ENCODE measurements at places on chromosomes 4 and X.

DNA sequence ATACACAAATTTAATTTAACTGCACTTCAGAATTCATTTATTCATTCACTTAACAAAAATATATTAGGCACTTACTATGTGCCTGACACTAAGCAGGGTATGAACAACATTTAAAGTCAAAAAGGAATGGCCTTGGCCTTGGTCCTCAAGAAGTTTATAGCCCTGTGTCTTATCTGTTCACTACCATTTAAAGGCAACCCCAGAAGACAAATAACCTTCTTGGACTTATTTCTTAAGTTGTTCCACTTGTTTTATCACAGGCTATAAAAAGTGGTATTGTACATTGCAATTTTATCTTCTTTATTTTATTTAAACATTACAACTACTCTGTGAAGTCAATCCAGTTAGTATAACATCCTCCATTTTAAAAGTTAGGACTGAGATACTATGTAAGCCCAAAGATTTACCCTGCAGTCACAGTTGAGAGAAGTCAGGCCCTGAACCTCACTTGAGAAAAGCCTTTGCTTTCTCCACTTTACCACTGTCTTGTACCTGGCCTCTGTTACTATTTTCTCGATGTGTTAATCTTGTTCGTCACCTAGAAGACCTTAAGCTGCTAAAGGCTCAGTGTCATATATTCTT, 305.6 kb upstream of the DIPK2B start:
- H3K4me3 ChIP-seq, result no peak overlapping the region
- DNase-seq, result no peak
- no peaks in the 10 kb centered on the region for H3K27me3 ChIP-seq
- H3K4me1 ChIP-seq, result peaks cover 10% of the 10 kb centered on the region

DNA sequence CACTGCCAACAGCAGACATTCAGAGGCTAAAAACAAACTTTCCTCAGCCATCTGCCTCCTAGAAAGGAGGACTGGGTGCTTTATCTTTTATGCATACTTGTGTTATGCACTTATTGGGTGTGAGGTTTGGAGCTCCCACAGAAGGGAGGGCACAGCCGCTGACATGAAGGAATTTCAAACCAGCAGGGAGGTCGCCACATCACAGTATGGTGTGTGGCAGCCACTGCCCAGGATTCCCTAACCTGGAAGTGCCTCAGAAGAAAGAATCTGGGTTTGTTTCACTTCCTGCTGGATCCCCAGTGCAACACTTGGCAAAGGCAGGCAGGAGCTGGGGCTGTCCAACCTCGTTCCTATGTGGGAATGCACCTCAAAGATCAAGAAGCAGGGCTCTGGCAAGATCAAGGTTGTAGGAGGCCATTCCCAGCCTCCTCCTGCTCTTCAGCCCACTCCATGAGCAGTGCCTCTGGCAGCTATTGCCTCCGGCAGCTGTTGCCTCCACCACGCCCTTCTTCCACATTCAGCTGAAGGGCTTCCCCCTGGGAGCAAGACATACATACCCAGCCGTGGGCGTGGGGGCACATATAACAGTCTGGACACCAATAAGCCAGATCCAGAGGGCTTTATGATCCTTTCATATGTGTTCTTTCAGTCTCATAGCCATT, 109.0 kb upstream of the MAMLD1 start:
- H3K4me1 ChIP-seq, result no peaks in the 10 kb centered on the region
- H3K27me3 ChIP-seq, result no peaks in the 10 kb centered on the region
- no peak overlapping the region for H3K4me3 ChIP-seq
- DNase-seq, result no peak
- no peaks in the 10 kb centered on the region for H3K36me3 ChIP-seq
- H3K27ac ChIP-seq, result no peak overlapping the region

DNA sequence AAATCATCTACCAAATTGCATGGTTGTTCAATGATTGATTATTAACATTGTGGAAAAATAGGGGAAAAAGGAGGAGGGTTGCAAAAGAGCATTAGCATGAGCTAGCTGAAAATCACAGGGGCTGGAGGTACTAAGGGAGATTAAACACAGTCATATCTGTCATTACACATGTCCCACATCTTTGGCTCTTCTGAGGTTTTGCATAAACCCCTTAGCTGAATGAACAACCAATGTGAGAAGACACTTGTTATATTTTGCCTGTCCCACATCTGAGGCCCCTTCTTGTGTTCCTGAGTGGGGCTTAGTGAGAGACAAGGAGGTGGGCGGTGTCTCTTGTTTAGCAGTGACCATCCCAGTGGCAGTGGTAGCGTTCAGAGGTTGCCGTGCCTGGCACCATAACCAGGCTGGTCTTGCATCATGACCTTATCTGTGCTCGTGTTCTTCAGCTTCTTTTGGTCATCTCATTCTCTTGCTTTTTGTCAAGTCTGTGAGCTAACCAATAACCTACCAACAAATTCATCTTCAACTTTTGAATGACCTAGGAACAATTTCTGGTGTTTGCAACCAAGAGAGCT, 95.6 kb downstream of the MID1IP1 start:
- DNase-seq, result no peak
- no peaks in the 10 kb centered on the region for H3K36me3 ChIP-seq
- no peak overlapping the region for H3K4me3 ChIP-seq
- no peaks in the 10 kb centered on the region for H3K4me1 ChIP-seq
- no peak overlapping the region for H3K27ac ChIP-seq

DNA sequence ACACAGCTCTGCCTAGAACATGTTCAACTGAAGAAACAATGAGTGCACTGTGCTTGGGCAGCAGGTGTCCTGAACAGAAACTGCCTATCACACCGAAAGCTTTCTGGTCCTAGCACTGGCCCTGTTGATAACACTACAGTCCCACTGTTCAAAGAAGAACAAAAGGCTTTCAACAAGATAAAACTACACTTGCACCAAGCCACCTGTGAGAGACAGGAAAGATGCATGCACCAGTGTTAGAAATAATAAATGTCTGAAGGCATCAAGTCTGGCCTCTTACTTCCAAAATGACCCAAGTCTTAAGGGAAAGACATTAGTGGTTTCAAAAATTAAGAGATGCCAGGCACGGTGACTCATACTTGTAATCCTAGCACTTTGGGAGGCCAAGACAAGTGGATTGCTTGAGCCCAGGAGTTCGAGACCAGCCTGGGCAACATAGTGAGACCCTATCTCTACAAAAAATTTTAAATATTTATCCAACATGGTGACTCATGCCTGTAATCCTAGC, 68.7 kb downstream of the APBB2 start:
- no peaks in the 10 kb centered on the region for H3K36me3 ChIP-seq
- H3K27ac ChIP-seq, result peak overlapping the region; percentile 76
- H3K27me3 ChIP-seq, result no peaks in the 10 kb centered on the region
- peaks cover 53% of the 10 kb centered on the region for H3K4me1 ChIP-seq
- no peak for DNase-seq

- no peak overlapping the region for H3K27ac ChIP-seq
- no peaks in the 10 kb centered on the region for H3K27me3 ChIP-seq
- no peaks in the 10 kb centered on the region for H3K36me3 ChIP-seq
- no peaks in the 10 kb centered on the region for H3K4me1 ChIP-seq
Measured at GRCh38 chrX:9593756-9594155, 128.9 kb downstream of the TBL1X start.

- H3K4me1 ChIP-seq, result no peaks in the 10 kb centered on the region
- no peak overlapping the region for H3K27ac ChIP-seq
- H3K36me3 ChIP-seq, result no peaks in the 10 kb centered on the region
- H3K27me3 ChIP-seq, result no peaks in the 10 kb centered on the region
Measured at GRCh38 chrX:134847133-134847532, 143.7 kb upstream of the SMIM10 start.

- H3K27ac ChIP-seq, result peak within 1 kb of the TSS; percentile 67
- peaks cover 26% of the 10 kb centered on the region for H3K27me3 ChIP-seq
- H3K4me3 ChIP-seq, result peak within 1 kb of the TSS; percentile 53
Measured at GRCh38 chr4:104494822-104495559, at the start of gene CXXC4. CXXC4 (minus strand) TSS chr4:104494894; CDS start chr4:104491802, 3,092 bp downstream.

GRCh38 chr4:69727426-69727825, 33.0 kb downstream of the SULT1B1 start:
- no peak for DNase-seq
- H3K27ac ChIP-seq, result no peak overlapping the region
- no peaks in the 10 kb centered on the region for H3K36me3 ChIP-seq
- H3K4me3 ChIP-seq, result no peak overlapping the region
- H3K27me3 ChIP-seq, result no peaks in the 10 kb centered on the region

GRCh38 chr4:98540803-98541202, 117.6 kb downstream of the TSPAN5 start:
- H3K4me3 ChIP-seq, result no peak overlapping the region
- H3K27me3 ChIP-seq, result no peaks in the 10 kb centered on the region
- no peak overlapping the region for H3K27ac ChIP-seq
- H3K4me1 ChIP-seq, result no peaks in the 10 kb centered on the region
- DNase-seq, result no peak
- no peaks in the 10 kb centered on the region for H3K36me3 ChIP-seq

DNA sequence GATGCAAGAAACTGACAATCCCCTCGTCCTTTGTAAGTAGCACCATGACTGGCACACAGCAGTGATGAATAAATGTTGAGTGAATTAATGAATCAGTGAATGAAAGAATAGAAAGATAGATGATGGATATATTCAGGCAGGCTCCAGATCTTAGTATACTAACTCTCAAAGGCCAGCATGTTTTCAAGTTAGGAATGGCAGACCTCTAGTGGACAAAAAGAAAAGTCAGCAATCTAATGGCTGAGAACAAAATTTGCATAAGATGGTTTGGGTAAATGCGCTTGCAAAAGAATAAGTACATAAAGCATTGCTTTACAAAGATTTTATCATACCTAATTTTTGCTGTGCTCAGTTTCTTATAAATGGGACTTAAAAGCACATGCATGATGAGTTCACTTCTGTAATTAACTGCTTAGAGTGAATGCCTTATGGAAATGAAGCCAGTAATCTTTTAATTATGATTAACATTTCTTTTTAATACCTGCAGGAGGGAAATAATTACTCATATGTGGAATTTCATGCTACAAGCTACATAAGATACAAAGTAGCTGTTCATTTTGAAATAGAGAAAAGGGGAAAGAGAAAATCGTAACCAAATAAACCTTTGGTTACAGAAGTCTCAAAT, 126.9 kb upstream of the GPRIN3 start:
- H3K27ac ChIP-seq, result no peak overlapping the region
- H3K4me3 ChIP-seq, result no peak overlapping the region
- H3K36me3 ChIP-seq, result no peaks in the 10 kb centered on the region
- no peaks in the 10 kb centered on the region for H3K4me1 ChIP-seq
- DNase-seq, result no peak
- no peaks in the 10 kb centered on the region for H3K27me3 ChIP-seq

DNA sequence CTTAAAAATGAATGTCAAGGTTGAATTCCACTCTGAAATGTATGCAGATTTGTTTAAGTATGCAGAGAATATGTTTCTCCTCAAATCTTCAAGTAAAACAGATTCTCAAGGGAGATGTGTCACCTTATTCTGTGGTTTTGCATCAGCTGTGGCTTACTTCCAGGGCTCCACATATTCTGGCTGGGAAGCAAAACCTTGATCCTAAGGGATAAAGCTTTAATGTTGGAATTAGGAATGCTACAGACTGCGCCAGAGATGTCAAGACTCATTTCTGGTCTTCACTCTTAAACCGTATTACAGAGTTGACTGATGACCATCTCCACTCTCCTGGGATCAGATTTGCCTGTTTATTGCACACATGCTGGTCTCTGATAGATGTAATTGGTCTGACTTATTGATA, 143.9 kb upstream of the DIPK2B start:
- no peaks in the 10 kb centered on the region for H3K27me3 ChIP-seq
- H3K36me3 ChIP-seq, result no peaks in the 10 kb centered on the region
- DNase-seq, result no peak
- no peak overlapping the region for H3K27ac ChIP-seq

- H3K4me1 ChIP-seq, result peaks cover 3% of the 10 kb centered on the region
- DNase-seq, result no peak
- no peak overlapping the region for H3K27ac ChIP-seq
- H3K4me3 ChIP-seq, result no peak overlapping the region
- H3K27me3 ChIP-seq, result no peaks in the 10 kb centered on the region
Measured at GRCh38 chrX:53269536-53270107, 11.8 kb downstream of the IQSEC2 start.

GRCh38 chrX:117038918-117039440, 576.2 kb upstream of the CT83 start:
- H3K4me3 ChIP-seq, result no peak overlapping the region
- H3K27ac ChIP-seq, result no peak overlapping the region
- H3K4me1 ChIP-seq, result no peaks in the 10 kb centered on the region
- DNase-seq, result no peak
- no peaks in the 10 kb centered on the region for H3K27me3 ChIP-seq
- H3K36me3 ChIP-seq, result no peaks in the 10 kb centered on the region

- no peaks in the 10 kb centered on the region for H3K36me3 ChIP-seq
- DNase-seq, result no peak
Measured at GRCh38 chr4:85659610-85660218, 184.8 kb downstream of the ARHGAP24 start.

DNA sequence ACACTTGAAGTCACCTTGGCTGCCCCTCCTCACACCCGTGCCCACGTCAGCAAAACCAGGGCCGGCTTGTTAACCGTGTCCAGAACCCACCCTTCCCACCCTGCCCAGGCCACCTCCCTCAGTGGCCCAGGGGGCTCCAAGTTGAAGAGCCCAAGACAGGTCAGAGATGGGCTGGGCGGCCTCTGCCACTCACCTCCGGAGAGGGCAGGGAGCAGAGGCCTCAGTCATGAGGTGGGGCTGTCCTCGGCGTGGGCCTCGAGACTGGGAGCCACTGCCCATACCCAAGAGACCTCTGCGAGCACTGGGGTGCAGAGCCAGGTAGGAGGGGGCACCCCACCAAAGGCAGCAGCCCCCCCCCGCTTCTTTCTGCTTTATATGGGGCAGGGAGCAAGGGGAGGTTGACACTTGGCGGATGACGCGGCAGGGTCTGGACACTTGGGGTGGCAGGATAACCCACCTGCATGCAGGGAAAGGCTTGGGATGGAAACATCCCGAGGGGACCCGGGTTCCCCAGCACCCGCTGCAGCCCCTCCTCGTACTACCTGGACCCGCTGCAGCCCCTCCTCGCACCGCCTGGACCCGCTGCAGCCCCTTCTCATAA, 38.0 kb upstream of the SPON2 start:
- H3K4me1 ChIP-seq, result peaks cover 42% of the 10 kb centered on the region
- no peaks in the 10 kb centered on the region for H3K27me3 ChIP-seq
- peak overlapping the region; percentile 72 for H3K27ac ChIP-seq
- DNase-seq, result peak; percentile 65
